Cerebellar nuclear complex (tissue), 1 donor: ENCODE measurements at places on chromosomes 11 and 22.

DNA sequence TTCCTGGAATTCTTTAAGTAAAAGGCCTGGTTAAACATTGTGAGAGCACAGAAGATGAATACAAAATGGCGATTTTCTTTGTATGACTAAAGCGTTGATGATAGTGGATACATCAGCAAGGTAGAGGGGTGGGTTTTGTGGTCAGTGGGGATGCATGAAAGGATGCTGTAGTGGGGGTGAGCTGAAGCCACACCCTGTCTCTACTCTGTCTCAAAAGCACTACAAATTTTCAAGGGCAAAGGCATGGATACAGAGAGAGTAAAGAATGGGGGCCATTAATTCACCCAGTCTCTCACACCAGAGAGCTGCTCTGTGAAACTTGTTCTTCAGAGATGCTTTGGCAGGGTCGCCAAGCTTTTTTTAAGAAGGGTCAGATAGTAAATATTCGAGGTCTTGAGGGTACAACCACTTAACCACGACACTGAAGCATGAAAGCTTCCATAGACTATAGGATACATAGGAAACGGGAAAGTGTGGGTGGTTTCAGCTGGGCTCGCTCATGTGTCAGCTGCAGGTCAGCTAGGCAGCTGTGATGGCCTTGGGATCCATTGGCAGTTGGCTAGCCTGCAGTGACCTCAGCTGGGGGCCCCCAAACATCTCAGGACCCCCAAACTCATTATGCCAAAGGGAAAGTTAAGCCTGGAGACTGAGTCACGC, 8.3 kb downstream of the TMEM138 start:
- no peak for DNase-seq

DNA sequence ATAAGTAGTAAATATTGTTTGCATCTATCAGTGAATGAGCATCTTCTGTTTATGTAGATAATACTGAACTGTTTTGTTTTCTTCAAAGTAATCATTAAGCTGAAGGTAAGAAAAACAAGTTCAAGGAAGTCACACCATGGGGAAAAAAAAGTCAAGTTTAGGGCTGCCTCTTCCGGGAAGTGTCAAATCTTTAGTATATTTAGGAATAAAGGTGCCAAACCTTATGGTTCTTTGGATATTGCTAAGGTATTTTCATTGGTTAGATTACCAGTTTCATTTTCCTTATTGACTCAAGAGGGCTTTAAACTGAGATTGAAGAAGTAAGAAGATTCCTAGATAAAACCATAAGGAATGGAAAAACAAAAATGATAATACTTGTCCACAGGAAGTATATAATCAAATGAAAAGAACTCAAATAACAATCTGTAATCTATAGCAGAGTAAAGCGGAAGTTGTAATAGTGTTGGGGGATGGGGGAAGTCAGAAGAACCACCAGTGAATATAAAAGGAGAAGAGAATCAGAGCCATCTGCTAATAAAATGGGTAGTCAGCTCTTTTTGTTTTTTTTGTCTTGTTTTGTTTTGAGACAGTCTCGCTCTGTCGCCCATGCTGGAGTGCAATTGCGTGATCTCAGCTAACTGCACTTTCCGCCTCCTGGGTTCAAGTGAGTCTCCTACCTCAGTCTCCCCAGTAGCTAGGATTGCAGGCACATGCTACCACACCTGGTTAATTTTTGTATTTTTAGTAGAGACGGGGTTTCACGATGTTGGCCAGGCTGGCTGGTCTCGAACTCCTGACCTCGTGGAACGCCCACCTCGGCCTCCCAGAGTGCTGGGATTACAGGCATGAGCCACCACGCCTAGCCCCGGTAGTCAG, 2.3 kb downstream of the ATM start:
- DNase-seq: no peak

- no peak for DNase-seq
Measured at GRCh38 chr11:63826471-63827190, 12.3 kb upstream of the MARK2 start.

DNA sequence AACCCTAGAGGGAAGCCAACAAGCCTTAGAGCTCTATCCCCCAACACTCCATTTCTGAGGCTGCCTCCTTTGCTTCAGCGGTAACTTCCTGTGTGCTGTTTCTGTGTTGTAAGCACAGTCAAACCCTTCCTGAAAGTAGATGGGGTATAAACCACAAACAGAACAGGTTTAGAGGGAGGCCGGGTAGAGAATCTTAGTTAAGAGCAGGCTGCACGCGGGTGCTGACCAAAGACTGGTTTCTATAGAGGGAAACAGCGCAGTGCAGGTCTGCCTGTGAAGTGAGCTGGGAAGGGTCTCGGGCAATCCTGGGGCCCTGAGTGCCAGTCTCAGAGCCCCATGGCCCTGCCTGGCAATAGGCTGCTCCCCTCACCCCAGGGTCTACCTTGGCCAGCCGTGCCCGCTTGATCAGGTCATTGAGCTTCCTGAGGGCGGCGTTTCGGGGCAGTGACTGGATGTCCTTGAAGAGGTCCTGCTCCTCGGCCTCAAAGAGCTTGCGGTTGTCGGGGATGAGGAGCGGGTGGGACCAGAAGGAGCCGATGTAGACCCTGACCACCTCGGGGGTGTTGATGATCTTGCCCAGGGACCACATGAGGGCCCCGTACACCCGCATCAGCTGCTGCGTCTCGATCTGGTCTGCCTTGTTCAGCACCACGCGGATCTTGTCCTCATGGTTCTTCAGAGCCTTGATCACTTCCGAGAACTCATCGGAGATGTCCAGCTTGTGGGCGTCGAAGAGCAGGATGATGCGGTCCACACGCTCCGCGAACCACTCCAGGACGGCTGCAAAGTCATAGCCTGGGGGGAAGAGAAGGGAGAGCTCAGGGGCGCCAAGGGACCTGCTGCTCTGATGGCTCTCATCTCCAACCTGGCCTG, 15.3 kb upstream of the CDC42BPG start:
- DNase-seq: no peak

- no peak for DNase-seq
Measured at GRCh38 chr11:100791860-100792259, 104.8 kb downstream of the ARHGAP42 start.

DNA sequence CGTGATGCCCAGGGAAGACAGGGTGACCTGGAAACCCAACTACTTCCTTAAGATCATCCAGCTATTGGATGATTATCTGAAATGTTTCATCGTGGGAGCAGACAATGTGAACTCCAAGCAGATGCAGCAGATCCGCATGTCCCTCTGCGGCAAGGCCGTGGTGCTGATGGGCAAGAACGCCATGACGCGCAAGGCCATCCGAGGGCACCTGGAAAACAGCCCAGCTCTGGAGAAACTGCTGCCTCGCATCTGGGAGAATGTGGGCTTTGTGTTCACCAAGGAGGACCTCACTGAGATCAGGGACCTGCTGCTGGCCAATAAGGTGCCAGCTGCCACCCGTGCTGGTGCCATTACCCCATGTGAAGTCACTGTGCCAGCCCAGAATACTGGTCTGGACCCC, 43.5 kb upstream of the DAGLA start:
- DNase-seq: no peak

DNA sequence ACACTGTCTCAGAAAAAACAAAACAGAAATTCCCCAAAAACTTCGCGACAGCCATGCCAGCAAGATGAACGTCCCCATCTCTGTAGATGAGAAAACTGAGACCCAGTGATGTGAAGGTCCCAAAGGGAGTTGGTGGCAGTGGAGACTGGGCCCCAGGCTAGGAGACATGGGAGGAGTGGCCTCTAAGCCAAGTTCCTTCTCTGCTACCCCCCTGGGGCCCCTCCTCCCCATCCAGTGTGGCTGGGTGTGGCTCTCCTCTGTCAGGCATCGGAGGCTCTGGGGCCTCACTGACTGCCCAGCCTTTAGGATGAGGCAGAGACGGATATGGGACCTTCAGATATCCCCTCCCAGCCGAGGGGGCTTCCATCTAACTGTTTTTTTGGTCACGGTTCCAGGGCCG, 9.8 kb downstream of the RELT start:
- no peak for DNase-seq

- no peak for DNase-seq
Measured at GRCh38 chr11:121119440-121119839, 18.4 kb downstream of the TECTA start.

GRCh38 chr11:81377418-81377817, 1356.2 kb downstream of the FAM181B start:
- no peak for DNase-seq

DNA sequence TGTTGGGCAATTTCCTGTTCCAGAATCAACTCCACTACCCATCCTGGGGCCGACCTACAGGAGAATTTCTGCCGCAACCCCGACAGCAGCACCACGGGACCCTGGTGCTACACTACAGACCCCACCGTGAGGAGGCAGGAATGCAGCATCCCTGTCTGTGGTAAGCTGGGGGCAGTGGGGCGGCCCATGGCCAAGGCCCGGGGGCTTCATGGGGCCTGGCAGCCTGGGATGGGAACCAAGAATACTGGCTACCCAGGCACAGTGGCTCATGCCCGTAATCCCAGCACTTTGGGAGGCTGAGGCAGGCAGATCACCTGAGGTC, 4.3 kb downstream of the F2 start:
- no peak for DNase-seq

- no peak for DNase-seq
Measured at GRCh38 chr11:77035039-77035438, 841 bp downstream of the B3GNT6 start.

- no peak for DNase-seq
Measured at GRCh38 chr11:83092488-83093384, 21.0 kb upstream of the RAB30 start.

DNA sequence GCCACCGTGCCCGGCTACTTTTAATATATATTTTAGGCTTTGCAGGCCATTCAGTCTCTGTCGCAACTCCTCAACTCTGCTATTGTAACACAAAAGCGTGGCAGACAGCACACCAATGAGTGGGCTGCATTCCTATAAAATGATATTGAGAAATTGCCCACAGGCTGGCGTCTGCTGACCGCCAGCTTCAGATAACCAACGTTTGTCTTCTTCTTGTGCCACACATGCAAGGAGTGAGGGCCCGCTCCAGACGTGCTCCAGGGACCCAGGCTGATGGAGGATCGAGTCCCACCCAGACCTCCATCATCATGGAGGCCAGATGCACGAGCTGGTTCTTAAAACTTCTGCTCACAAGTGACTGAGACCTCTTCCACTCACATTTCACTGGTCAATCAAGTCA, 35.4 kb upstream of the LINC01488 start:
- no peak for DNase-seq

- DNase-seq: no peak
Measured at GRCh38 chr11:89489930-89490329, 1.2 kb downstream of the NOX4 start.
